ENCODE measurements at places on chromosomes 4 and X.

GRCh38 chr4:182369211-182369610 lies 126.0 kb downstream of the TENM3 start:
- H3K27me3 ChIP-seq = no peaks in the 10 kb centered on the region
- H3K36me3 ChIP-seq = no peaks in the 10 kb centered on the region
- DNase-seq = no peak
- no peaks in the 10 kb centered on the region for H3K4me1 ChIP-seq
- no peak overlapping the region for H3K4me3 ChIP-seq

- H3K36me3 ChIP-seq = no peaks in the 10 kb centered on the region
- H3K27me3 ChIP-seq = no peaks in the 10 kb centered on the region
- no peak within 1 kb of the TSS for H3K4me3 ChIP-seq
- H3K27ac ChIP-seq = no peak within 1 kb of the TSS
These were observed at the start of gene RTL9 for GRCh38 chrX:110358548-110358947. TSS of gene RTL9 (plus strand) at chrX:110358848. CDS start at chrX:110450618, 91,770 bp downstream.

DNA sequence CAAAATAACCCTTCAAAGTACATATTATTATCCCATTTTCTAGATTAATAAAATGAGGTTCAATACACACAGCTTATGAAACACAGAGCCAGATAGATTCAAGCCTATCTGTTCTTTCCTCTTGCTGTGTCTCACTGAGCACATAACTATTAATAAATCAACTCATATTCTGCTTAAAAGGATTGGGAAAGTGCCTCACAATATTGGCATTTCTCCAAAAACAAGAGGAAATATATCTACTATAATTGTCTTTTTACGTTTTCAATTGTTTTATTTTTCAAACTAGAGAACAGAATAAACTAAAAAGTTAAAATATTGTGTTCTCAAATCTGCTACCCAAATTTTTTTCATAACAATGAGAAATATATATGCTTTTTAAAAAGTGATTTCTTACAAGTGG lies 15.8 kb downstream of the DCHS2 start:
- H3K4me1 ChIP-seq = no peaks in the 10 kb centered on the region
- no peaks in the 10 kb centered on the region for H3K36me3 ChIP-seq
- H3K4me3 ChIP-seq = no peak overlapping the region
- H3K27ac ChIP-seq = no peak overlapping the region
- H3K27me3 ChIP-seq = no peaks in the 10 kb centered on the region

DNA sequence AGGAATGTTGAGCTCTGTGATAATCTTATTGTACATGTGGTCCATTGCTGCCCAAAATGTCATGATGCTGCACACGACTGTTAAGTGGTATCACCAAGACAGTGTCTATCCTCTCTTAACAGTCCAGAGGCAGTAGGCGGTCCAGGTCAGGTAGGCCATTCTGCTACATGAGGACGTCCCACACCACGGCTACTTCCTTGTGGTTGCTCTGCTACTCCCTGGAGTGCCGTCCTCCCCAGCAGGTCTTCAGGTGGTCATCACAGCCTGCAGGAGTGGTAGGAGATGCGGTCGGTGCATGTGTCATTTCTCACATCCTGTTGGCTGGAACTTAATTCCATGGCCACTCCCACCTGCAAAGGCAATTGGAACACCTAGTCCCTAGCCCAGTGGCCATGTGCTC lies 11.5 kb upstream of the STK32B start:
- no peak for DNase-seq
- no peaks in the 10 kb centered on the region for H3K27me3 ChIP-seq
- peaks cover 19% of the 10 kb centered on the region for H3K4me1 ChIP-seq
- no peak overlapping the region for H3K4me3 ChIP-seq
